Smooth muscle cell of trachea (primary cell): ENCODE measurements at places on chromosomes 5 and 9. TPM values are rescaled to one million over a fixed set of nuclear protein-coding genes. Genes with fewer than 3 reads are reported as not detected.

The IL5 gene
- not detected in 2 replicates for total RNA-seq

The FAM78A gene
- 0.29 and 0.66 TPM in 2 replicates for total RNA-seq

The THG1L gene
- 21.4 and 24.1 TPM in 2 replicates for total RNA-seq

The PDE6A gene
- total RNA-seq = not detected in 2 replicates

The CCDC187 gene
- under 0.01 and 0.17 TPM in 2 replicates for total RNA-seq
